ENCODE measurements at places on chromosomes 1 and 21.

DNA sequence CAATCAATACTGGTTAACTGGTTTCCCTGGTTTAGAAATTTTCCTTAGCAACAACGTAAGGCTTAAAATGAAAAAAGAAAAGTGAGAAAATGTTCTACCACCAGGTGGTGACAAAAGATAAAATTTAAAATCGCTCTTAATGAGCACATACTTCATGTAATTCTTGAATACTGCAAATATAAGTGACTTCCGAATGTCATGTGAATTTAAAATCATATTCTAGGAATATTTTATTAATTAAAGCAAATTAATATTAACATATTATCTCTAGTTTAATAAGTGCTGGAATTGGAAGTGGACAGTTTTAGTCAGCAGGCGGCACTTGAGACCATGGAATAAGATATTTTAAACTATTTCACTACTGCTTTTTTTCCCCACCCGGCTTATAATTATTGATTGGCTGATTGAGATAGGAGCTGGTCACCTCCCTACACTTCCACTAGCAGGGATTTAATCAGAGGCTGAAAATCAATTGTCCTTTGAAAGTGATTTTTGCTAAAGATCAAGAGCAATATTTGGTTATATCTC is 5.0 kb upstream of the ADAMTS1 start:
- DNase-seq = no peak

- no peak for DNase-seq
Measured at GRCh38 chr1:214840356-214840755, 237.4 kb downstream of the CENPF start.

DNA sequence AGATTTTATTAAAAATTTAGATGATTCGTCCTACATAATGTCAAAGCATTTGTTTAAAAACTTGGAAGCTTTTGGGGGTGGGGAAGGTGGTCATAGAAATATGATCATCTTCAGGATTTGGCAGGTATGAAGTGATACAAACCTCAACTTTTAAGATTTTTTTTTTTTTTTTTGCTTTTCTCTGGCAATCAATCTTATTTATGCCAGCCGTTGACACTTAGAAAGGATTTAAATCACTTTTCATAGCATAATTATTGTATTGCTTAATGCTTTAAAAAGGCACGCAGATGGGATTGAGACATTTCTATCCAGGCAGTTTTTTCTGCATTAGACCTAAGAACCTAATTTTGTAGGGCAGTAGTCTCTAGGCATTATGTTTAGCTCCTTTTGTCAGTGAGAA is 19.7 kb downstream of the MRPS6 start:
- DNase-seq = no peak

GRCh38 chr1:9858293-9859035 is 34.7 kb upstream of the CLSTN1 start:
- no peak for DNase-seq

GRCh38 chr21:36710729-36711048 is 11.8 kb downstream of the SIM2 start:
- no peak for DNase-seq

DNA sequence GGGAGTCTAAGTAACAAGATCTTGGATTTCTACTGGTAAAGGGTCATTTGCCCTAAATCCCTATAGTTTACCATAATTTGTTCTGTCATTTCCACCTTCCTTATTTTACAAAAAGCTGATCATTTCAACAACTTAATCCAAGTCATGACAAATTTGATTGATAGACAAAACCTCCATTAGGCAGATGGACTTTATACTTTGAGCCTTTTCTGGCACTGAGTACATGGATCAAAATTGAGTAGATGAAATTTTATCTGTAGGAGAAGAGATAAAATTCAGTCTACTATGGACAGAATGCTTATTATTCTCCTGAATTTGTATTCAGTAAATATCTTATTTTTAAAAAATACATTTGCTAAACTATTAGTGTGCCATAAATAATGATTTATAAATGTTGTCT is 62.6 kb upstream of the NRIP1 start:
- no peak for DNase-seq

DNA sequence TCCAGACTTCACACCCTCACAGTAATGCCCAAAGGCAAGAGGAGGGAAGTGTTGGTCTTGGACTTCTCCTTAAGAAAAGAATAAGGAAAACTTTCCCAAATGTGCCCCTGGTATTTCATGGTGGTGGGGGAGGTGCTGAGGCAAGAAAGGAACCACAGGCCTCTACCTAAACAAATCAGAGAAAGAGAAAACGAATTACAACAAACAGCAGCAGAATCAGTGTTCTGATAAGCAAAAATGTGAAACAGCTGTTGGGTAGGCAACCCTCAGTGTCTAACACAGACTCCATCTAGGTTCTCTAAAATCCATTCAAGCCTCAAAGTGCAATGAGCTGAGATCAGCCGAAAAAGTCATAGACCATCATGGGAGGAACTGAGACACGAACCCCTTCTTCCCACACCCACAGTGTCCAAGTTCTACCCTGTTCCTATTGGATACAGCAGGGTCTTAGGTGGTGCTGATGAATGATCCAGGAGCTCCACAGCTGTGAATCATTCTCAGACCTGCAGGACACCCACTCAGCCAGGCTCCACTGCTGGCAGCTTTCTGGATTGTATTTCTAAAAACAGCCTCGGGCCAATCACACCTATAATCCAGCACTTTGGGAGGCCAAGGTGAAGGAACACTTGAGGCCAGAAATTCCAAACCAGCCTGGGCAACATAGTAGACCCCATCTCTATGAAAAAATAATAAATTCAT is 149.1 kb downstream of the PLPP3 start:
- DNase-seq = no peak

DNA sequence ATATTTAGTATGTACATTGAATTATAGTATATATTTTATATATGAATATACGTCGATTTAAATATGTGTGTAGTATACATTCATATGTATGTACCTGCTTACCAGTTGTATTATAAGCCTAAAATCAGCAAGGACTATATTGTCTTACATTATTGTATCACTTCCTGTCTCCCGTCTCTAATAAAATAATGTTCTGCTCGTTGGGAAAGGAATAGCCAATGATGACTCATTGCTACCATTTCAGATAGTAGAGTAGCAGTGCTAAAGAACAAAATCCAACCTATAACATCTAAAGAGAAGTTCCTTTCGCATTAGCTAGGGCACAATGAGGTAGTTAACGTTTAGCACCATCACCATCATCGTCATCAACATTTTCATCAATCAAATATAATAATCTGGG is 39.9 kb upstream of the SMYD2 start:
- DNase-seq = no peak

- DNase-seq = peak; percentile 33
Measured at GRCh38 chr1:117686907-117687306, 81.1 kb downstream of the TENT5C start.

DNA sequence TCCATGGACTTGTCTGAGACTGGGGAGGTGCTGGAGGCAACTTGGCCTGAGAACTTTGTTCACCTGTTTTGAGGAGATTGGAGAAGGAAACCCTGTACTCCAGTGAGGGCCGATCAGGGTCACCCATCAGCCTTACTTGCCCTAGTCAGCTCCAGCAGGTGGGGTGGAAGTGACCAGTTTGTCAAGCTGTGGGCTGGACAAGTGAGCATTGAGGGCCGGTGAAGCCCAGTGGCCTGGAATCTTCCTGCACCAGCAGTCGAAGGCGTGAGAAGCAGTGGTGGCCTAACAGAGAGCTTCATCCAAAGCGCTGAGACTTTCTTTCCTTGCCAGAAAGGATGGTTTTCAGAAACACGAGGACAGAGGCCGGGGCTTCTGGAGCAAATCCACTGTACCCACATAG is 9.6 kb downstream of the SLC37A1 start:
- no peak for DNase-seq

GRCh38 chr1:159339536-159339935 is 37.4 kb downstream of the FCER1A start:
- no peak for DNase-seq

GRCh38 chr1:229031481-229032341 is 239.2 kb upstream of the RAB4A start:
- DNase-seq = no peak

- no peak for DNase-seq
Measured at GRCh38 chr1:34983700-34984355, 1.3 kb downstream of the TMEM35B start.

DNA sequence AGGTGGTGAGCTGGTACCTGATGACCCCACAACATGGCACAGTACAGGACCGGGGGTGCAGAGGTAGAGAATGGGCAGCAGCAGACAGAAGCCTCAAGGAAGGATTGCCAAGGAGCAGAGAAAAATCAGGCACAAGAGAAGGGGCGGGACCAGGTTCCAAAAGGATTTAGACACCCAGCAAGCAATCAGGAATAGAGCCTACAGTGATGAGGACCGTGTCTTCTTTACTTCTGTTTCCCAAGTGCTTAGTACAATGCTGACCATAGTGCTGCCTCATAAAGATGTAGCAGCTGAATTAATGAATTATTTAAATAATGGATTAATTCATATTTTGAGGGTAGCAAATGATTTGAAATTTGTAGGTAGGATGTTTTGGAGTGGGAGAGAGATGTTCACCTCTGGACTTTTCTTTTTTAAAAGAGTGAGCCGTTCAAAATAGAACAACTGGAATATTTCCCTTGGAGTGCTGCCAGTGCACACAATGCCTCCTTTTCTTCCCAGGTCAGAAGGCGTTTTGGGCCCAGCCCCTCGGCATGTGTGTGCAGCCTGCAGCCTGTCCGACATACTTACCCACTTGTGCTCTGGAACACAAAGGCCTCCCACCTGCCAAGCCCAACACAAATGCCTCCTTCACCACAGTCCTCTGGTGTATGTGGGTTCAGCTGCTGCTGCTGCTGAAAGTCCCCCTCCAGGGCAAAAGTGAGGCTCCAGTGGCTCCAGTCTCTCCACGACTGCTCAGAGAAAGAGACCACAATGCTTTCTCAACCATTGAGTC is 19.6 kb downstream of the KANK4 start:
- DNase-seq = no peak

DNA sequence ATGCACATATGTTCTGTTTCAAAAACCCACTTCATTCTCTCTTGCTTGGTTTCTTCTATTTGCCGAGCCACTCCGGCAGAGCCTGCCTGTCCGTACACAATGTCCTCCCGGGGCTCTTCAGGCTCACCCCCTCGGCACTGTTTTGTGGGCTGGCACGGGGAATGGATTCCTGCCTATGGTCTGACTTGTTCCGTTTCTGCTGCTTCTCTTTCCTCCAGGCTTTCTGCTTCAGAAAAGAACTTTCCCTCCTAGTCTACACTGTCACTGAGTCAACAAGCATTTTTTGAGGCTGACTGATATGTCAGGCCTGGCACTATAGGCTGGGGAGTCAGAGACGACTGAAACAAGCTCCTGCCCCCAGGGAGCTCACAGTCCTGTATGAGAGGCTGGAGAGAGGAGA is 28.4 kb upstream of the SARS1 start:
- DNase-seq = no peak

DNA sequence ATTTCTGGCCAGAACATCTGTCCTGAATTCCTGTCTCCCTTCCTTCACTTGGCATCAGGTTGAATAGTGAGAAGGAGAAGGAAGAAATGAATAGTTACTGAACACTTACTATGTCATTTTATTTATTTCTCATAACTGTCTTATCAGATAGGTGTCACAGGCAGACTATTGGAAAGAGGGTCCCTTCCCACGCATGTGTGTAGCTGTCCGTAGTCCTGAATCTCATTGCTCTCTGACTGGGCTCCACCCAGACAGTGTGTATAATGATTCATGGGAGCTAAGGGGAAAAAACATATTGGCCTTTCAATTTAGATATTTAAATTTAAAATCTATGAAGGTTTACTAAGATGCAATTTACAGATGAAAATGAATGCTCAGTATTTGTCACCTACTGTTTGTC is 86.1 kb downstream of the OMA1 start:
- no peak for DNase-seq

GRCh38 chr1:230591678-230592077 is 50.6 kb upstream of the COG2 start:
- no peak for DNase-seq

GRCh38 chr21:28150778-28151177 is 841.9 kb downstream of the LTN1 start:
- DNase-seq = no peak

- no peak for DNase-seq
Measured at GRCh38 chr1:47986761-47987200, 10.4 kb downstream of the TRABD2B start.

DNA sequence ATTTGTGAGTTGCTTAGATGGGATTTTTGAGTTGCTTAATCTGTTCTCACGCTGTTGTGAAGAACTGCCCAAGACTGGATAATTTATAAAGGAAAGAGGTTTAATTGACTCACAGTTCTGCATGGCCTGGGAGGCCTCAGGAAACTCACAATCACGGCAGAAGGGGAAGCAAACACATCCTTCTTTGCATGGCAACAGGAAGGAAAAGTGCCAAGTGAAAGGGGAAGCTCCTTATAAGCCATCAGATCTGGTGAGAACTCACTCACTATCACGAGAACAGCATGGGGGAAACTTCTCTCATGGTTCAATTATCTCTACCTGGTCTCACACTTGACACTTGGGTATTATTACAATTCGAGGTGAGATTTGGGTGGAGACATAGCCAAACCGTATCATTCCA is 10.3 kb downstream of the CLIC6 start:
- DNase-seq = no peak

GRCh38 chr1:25731148-25731547 is 68.8 kb upstream of the SELENON start:
- no peak for DNase-seq

DNA sequence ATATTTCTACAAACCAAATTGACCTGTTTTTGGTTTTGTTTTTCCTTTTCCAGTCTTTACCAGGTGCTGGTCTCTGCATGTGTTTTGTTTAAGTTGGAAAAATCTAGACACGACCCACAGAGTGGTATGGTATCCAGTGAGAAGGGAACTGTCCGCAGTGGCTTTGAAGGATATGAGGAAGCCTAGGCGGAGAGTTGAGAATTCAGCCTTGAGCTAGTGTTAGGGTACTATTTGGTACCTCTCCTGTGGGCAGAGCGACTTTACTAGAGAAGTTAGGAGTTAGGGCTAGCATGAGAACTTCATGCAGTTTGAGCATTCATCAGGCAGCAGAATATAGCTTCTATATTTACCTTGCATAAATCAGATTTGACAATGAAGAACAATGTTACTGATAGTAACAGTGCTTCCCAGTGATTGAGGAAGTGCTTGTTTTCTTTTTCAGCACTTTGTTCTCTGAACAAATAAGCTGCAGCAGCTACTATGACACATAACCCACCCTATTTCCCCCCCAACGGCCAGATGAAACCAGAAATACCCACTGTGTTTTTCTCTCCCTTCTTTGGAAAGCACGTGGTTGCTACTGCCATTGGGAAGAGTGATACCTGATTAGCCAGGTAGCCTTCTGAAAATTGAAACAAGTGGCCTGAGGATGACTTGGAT is 19.0 kb downstream of the MRPS6 start:
- DNase-seq = no peak

DNA sequence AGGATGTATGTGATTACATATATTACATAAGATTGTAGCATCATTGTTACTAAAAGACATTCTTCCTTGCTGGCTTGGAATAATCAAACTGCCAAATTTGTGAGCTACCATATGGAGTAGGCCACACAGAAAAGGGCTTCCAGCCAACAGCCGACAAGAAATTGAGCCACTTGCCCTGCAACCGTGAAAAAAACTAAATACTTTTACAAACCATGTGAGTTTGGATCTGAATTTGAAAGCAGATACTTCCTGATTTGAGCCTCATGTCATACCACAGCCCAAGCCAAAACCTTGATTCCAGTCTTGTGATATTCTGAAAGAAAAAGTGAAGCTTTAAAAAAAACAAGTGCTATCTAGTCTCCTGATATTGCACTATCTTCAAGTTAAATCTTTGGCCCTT is 55.6 kb upstream of the PRMT6 start:
- no peak for DNase-seq

GRCh38 chr1:17757426-17757825 is 2.3 kb downstream of the ACTL8 start:
- no peak for DNase-seq

GRCh38 chr1:93025572-93025971 is 53.5 kb upstream of the MTF2 start:
- no peak for DNase-seq

Measured in H54 (cell line).